SK-N-MC (cell line): ENCODE measurements at places on chromosomes 16 and 17.
A peak's percentile ranks its signal among the peaks of the same experiment; 100 is the strongest.

DNA sequence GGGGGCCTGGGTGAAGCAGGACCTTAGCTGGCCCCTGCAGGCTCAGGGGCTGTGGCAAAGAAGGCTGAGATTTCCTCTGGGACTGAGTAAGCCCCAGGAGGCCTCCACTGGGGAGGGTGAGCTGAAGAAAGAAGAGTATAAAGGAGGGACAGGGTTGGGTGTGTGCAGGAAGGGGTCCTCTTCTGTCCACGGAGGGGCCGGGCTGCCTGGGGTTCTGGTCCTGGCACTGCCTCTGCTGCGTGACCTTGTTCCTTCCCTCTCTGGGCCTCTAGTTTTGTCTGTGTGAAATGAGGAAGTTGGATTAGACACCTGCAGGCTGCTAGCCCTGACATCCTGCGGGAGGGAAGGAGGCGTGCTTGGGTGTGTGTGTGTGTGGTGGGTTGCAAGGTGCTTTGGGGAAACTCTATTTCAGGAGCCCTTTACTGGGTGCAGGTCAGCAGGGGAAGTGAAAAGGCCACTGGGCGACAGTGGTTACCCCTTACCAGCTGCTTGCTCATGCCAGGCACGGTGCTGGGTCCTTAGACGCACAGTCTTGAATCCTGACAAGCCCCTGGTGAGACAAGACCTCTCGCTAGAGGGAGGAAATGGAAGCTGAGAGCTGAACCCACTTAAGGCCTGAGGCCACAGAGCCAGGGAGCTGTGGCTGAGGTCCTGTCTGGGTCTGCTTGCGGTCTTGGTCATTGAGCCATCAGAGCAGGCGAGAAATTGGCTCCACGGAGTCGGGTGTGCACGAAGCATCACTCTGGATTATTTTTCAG lies 60.7 kb downstream of the OR1D5 start:
- no peak for DNase-seq

- no peak for DNase-seq
Observed at GRCh38 chr16:58656899-58657298, 27.3 kb upstream of the CNOT1 start.

- no peak for DNase-seq
Observed at GRCh38 chr16:17350207-17350606, 120.6 kb downstream of the XYLT1 start.

DNA sequence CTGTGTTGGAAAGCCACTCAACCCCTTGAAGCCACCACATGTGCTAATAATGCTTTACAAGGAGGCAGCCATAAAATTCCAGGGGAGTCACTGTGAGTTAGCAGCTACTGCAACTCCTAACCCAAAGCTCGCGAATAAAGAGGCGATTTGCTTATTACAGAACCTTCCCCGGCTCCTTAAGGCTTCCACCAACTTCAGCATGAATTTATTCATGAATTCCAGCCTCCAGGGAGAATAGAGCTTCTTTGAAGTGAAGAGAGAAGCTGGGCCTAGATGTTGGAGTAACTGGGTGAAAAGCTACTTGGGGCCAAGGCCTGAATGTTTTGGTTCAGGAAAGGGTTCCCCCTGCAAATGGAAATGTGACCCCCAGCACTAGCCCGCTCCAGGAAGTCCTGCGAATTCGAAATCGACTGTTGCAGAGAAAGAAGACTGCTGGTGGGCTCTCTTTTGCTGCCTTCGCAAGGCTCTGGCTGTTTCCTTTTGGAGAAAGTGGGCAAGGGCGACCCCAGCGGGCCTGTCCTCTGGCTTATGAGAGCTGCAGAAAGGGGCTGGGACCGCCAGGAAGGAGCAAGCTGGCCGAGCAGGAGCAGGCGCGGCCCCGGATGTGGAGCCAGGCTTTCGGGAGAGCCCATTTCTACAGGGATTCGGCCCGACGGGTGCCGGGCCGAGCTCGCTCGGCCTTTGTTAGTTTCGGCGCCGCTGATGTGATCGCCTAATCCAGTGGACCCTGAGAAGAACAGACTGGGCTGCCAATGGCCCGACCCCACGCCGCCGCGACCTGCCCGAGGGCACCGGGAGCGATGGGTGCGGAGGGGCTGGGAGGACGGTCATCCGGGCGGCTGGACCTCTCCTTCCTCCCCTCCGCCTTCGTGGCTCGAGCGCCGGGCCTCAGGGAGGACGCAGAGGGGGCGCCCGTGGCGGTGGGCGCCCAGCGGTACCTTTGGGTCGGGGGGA lies 7.6 kb downstream of the CBX8 start:
- DNase-seq, result no peak

DNA sequence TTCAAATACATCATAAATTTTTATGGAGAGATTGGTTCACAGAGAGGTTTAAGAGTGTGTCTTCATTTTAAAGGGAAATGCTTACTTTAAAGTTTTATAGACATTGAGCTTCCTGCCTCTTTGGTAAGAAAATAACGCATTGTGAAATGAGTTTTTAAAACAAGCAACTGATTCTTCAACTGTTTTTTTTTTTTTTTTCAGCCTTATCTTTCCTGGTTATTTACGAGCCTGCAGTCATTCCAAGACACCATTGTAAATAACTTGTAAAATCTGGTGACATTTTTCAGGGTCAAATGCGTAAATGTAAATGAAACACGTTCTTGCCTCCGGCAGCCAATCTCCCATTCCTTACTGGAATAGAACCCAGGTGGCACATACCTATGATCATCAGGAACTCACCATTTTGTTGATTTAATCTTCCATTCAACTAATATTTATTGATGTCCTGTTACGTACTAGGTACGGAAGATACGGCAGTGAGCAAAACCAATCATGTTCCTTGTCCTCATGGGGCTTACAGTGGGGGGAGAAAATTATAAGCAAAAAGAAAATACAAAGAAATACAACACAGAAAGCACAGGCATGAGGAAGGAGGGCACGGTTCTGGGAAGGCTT lies 33.2 kb upstream of the CDYL2 start:
- DNase-seq, result no peak

DNA sequence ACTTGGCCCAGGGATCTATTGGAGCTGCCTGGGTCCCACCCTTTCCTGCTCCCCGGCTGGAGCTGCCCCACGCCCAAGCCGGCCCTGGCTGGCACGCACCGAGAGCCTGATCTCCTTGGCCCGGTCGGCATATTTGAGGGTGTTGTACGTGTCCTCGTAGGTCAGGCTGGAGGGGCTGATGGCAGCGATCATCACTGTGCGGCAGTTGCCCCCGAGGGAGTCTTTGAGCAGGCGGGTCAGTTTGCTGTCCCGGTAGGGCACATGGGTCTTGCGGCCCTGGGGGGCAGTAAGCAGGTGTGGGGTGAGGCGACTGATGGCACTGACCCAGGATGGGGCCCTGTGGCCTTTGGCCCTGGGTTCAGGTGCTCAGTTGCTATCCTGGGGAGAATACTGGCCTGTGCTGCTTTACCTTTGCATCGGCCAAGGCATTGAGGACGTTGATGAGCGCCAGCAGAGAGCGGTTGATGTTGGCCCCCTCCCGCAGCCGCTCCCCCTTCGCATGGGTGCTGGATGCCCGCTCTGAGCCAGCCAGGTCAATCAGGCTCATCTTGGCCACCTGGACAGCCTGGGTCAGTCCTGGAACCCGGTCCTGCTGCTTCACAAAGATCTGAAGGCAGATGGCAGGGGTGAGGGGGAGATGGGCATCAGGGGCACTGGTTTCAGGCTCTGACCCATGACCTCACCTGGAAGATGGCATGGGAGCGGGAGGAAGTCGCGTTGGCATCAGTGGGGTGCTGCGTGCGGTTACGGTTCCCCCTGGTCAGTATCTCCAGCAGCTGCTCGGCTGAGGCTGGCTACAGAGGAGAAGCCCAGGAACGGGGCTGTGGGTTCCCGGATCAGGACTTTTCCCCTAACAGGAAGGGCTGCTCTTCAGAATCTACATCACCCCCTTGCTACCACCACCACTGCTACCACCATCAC lies 13.5 kb downstream of the KIF18B start:
- no peak for DNase-seq

- no peak for DNase-seq
Observed at GRCh38 chr17:75088465-75089417, 987 bp downstream of the SLC16A5 start.

DNA sequence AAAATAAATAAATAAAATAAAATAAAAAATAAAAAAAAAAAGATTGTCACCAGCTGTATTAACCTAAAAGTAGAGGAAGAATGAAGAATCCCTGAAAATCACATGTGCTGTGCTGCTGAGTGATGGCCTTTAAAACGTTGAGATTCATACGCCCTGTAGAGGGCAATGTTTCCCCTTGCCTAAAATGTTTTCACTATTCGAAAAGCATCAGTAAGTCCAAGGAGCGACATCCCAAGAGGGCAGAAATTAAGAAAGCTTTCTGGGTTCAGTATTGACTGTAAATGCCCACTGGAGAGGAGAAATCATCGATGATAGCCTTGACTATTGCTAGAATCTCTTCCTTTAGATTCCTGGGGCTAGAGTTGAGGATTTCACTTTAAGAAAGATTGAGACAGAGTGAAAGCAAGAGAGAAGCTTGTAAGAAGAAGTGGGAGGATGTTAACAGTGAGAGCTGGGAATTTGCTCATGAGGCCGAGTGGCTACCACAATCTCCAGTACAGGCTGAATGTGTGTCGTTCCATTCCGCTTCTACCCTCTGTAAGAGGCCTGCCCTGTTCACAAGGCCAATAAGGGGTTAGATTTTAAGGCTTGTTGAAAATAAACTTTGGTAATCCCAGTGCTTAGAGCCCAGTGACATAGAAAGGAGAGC lies 170.8 kb upstream of the FAM20A start:
- DNase-seq, result peak; percentile 80

DNA sequence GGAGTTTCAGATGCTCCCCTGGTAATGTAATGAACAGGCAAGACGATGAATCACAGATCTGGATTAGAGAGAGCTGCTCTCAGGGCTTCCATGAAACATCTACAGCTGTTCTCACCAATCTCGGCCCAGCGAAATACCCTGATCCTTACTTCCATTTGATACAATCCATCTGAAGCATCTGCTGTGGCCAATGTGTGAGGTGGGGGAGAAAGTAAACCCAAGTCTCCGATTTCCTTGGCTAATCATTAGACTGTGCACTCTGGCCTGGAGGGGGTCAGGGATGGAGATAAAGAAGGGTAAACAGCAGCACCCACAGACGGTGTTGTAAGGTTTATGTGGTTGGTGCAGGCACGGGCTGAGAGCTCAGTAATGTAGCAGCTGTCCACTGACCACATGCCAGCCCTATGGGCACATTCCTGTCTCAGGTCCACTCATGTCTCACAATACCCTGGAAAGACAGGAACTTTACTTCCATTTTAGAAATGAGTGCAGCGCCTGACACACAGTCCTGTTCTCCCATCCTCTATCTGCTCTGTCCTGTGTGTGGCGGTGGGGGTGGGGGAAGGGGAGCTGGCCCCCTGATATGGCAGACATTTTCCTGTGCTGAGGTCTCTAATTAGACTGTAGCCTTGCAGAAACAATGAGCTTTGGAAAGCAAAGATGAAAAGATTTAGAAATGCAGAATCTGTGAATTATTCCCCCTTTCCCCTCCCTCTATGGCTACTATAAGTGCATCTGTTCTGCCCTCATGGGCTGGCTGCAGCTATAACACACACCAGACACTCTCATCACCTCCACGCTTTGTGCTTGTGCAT lies 48.3 kb upstream of the ERN1 start:
- DNase-seq, result no peak

DNA sequence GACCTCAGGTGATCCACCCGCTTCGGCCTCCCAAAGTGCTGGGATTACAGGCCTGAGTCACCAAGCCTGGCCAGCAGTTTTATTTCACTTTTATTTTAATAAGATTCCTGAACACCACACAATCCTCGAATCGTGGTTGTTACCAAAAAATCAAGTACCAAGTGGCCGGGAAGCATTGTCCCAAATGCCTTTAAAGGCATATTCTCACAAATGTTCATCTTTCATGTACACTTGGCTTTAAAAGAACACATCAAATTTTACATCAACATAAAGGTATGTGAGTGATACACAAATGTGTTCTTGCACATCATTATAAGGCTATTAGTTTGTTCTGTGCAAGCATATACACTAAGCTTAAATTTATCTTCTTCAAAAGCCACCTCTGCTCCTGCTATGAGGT lies 8.1 kb upstream of the MYH11 start:
- no peak for DNase-seq

DNA sequence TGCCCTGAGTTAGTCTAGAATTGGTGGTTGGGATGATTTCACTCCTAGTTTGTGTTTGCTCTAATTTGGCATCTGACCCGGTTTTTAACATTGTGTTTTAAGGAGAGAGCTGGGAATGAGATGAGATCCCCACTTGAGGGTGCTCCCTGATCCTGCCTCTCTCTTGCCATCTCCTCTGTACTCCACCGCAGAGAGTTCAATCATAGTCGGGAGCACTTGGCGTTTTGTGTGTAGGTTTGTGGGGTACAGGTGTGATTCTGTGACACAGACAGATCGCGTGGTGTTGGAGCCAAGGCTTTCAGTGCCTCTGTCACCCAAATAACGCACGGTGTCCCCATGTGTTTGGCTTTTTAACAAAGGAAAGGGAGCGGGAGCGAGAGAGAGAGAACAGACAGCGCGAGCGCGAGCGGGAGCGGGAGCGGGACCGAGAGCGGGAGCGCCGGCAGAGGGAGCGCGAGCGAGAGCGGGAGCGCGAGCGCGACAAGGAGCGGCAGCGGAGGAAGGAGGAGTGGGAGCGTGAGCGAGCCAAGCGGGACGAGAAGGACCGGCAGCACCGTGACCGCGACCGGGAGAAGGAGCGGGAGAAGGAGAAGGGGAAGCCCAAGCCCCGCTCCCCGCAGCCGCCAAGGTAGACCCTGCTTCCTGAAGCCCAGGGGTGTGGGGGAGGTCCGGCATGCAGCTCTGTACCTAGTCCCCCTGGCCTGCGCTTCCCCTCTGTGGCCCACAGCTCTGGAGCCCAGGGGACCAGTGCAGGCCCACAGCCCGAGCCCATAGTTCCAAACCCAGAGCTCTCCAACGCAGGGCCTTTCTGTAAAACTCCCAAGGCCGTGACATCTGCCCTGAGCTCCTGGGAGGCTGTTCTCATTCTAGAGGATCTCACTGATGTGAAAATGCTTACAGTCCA lies 27.2 kb upstream of the IL17C start:
- no peak for DNase-seq

DNA sequence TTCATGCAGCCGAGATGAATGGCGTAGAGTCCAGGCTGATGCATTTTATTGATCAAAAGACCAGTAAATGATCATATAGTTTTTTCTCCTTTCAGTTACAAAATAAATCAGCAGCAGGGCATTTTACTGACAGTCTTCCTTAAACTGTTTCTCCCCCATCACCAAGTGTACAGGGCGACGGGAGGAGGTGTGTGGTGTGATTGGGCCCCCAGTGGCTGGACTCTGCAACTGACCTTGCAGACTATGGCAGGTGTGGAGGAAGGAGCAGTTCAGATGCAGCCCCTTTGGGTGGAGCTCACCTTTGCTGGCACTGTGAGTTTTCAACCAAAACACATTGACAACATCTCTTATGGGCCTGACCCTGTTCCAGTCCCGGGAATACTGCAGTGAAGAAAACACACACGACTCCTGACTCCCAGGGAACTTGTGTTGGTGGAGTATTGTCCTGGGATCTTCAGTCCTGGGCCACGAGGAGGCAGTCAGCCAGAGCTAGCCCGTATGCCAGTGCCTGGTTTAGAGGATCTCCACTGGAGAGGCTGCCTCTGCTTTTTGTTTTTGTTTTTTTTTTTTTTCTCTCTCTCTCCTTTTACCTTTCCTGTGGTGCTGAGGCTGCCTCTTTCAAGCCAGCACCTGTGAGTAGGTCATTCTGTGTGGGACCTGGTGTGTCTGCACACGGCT lies 29.8 kb downstream of the KIAA0513 start:
- DNase-seq, result no peak
